Esophagus squamous epithelium (tissue), 5 donors: ENCODE measurements at places on chromosomes 13 and 19.

- DNase-seq: no peak
Measured at GRCh38 chr19:45505151-45505995, 1.9 kb upstream of the VASP start.

DNA sequence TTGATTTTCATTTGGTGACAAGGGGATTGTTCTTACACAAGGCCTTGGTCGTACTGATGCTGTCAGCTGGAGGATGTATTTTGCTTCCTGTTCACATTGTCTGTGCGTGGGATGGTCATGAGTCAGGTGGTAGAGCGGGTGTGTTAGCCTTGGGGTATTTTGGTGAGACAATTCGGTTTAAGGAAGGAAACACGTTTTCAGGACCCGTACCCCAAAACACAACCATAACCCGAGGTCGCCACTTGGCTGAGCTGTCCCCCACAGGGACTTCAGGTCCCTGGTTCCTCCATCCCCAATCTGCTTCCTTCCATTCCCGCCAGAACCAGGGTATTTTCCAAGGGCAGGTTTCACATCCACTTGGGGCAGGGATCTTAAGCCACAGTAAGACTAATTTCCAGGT lies 15.0 kb downstream of the MYO9B start:
- DNase-seq: no peak

- no peak for DNase-seq
Measured at GRCh38 chr13:62483774-62484173, 1068.1 kb upstream of the PCDH20 start.

DNA sequence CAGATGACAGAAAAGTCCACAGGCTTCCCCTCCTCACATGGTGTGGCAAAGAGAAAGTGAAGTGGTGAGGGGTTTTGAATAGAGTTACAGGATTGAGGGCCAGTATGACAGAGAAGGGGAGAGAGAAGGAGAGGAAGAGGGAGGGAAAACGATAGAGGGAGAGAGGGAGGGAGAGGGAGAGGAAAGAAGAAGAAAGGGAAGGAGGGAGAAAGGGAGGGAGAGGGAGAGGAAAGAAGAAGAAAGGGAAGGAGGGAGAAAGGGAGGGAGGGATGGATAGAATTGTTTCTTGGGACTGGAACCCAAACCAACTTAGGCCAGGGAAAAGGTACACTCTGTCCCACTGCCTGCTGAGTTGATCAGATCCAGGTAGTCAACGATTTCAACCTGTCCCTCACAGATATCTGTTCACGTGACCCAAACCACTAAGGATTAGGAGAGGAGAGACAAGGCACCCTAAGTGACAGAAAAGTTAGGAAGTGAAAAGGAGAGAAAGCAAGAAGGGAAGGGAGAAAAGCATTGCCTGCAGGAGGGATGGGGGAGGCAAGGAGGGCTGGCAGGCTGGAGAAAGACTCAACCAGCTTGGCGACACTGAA lies 8.1 kb upstream of the IGFL3 start:
- no peak for DNase-seq

DNA sequence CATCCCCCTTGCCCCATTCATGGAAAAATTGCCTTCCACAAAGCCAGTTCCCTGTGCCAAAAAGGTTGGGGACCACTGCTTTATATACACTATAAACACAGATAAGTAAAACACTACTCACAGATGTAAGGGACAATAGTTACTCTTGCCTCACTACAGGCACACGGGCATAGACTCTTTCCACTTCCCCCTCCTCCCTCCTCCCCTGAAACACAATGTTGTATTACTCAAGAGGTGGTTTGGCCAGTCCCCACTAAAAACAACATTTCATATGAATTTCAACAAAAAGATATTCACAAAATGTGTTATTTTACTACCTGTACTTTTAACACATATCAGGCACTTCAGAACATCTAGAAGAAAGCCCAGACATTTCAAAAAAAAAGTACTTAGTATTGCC lies 45.1 kb downstream of the EPSTI1 start:
- DNase-seq: no peak

- DNase-seq: no peak
Measured at GRCh38 chr13:42364613-42365000, 92.7 kb downstream of the AKAP11 start.

GRCh38 chr13:112893570-112894422 lies 75.2 kb upstream of the MCF2L start:
- DNase-seq: no peak

DNA sequence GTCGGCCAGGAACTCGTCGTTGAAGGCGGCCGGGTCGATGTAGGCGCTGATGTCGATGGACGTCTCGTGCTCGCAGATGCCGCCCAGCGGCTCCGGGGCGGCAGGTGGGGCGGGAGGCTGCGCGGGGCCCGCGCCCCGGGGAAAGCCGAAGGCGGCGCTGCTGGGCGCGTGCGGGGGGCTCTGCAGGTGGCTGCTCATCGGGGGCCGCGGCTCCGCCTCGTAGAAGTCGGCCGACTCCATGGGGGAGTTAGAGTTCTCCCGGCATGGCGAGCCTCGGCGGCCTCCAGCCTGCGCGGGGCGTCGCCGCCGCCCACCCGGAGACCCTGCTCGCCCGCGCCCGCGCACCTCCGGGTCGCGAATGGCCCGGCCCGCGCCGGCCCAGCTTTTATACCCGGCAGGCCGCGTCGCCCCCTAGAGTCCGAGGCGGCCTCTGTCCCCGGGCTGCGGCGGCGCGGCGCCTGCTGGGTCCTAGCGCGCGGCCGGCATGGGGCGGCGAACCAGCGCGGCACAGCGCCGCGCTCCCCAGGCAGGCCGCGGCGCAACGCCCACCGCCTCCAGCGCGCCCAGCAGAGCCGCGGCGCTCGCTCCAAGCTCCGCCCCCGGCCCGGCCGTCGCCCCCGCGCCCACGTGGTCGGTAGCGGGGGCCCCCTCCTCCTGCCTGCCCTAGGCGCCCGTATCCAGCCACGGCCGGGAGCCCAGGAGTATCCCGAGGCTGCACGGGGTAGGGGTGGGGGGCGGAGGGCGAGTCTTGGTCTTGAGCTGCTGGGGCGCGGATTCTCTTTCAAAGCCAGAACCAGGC lies at the start of gene CEBPA:
Gene CEBPA, minus strand, starts transcription at position 360 of the 799 bp plus-strand sequence. Its CDS starts 120 bp downstream, at position 240.
- no peak for DNase-seq

DNA sequence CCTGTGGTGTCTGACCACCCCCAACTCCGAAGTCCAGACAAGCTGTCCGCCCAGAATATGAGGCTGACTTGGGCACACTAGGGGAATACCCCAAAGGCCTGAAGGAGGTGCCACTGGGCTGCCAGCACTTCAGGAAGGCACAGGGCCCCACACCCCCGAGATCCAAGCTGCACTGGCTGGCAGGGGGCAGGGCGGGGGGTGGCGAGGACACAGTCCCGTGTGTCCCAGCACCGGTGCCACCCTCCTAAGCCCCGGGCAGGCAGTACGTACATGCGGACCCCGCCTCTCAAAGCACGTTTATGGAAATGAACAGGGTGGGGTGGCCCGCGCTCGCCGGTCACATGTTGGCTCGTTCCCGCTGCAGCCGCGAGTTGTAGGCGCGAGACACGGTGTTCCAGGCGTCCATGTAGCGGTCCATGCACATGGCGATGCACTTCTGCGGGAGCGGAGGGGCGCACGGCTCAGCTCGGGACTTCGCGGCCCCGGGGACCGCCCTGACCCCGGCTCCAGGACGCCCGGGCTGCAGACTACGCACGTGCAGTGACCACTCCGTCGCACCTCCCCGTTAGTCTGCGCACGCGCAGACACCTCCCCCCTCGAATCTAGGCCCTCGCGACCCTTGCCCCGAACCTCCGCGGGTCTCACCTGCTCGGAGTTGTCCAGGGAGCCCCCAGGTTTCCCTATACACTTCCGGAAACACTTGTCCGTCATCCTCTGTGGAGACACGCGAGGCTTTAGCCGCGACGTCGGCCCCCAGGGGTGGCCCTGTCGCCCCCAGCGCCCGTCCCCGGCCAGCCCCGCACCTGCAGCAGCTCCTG lies 566 bp downstream of the TIMM13 start:
- no peak for DNase-seq
